Foreskin keratinocyte (primary cell): ENCODE measurements at places on chromosomes 13 and 19. TPM values are rescaled to one million over a fixed set of nuclear protein-coding genes. Genes with fewer than 3 reads are reported as not detected.
A peak's percentile ranks its signal among the peaks of the same experiment; 100 is the strongest.

DNA sequence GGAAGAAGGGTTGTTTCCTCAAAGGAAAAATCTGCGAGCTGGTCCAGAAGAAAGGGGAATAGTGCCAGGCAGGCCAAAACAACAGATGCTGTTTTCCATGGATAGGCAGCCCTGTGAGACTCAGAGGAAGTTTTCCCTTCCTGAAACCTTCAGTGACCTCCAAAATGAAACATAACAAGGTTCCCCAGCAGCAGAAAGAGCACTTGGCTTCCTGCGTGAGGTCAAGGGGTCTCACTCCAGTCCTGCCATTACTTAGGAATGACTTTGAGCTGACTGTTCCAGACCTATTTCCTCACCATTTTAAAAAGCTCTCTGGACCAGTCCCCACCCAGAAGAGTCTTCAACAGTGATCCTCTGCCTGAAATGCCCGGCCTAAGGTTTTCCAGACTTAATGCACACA is 104.6 kb upstream of the IPO5 start:
- DNase-seq = no peak

Gene FDX2
- total RNA-seq = 30.9 and 33.2 TPM in 2 replicates

DNA sequence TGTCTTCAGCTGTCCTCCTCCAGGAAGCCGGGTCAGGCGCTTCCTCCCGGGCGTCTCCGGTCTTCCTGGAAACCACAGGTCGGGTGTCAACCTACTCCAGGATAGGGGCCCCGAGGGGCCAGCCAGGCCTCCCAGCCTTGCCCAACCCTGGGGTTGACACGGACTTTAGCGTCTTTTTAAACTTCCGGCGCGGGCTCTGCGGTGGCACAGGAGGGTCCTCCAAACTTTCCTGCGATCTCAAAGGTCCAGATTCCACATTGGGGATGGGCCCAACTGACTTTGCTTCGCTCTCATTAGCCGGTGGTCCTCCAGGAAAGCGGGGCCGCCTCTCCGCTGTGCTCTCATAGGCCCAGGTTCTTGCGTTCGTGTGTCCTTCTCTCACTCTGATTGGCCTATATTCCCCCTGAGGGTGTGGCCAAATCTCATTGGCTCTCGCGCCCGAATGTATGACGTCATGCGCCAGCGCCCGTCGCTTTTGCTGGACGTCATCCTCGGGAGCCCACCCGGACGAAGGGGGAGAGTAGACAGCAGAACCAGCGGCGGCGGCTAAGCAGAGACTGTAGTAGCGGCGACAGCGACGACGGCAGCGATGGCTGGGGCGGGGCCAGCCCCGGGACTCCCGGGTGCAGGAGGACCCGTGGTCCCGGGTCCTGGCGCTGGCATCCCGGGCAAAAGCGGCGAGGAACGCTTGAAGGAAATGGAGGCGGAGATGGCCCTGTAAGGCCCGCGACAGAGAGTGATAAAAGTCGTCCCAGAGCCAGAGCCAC is at the start of gene RBM42:
Gene RBM42, plus strand, starts transcription at position 472 of the 767 bp plus-strand sequence. Its CDS starts 118 bp downstream, at position 590.
- peak; percentile 96 for DNase-seq

GRCh38 chr13:58340895-58341294 is 709.4 kb downstream of the PCDH17 start:
- no peak for DNase-seq

GRCh38 chr13:49791315-49791710 is 1.2 kb downstream of the KPNA3 start:
- no peak for DNase-seq

Gene CERS4
- total RNA-seq = 5.2 and 9.9 TPM in 2 replicates
